Activated naive CD4-positive, alpha-beta T cell (primary cell): ENCODE measurements at places on chromosomes 4 and X.

DNA sequence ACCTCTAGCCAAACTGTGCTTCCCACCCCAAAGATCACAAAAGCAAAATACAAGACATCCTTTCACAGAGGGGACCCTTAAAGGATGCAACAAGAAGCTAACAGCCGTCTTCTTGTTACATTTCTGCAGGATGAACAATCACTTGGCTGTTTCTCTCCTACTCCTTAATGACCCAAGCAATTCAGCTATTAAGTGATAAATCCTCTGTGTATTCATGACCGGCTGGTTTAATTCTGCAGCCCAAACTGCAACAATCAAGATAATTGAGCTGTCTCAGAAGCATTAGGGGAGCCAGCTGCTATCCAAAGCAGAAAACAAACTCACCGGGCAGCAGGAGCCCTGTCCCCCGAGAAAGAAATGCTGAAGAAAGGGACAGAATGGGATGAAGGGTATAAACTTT lies 85.9 kb upstream of the ACSL4 start:
- DNase-seq, result no peak

GRCh38 chr4:40206426-40206825 lies 9.6 kb downstream of the RHOH start:
- DNase-seq, result no peak

GRCh38 chr4:86508436-86508835 lies 85.7 kb upstream of the PTPN13 start:
- DNase-seq, result no peak

DNA sequence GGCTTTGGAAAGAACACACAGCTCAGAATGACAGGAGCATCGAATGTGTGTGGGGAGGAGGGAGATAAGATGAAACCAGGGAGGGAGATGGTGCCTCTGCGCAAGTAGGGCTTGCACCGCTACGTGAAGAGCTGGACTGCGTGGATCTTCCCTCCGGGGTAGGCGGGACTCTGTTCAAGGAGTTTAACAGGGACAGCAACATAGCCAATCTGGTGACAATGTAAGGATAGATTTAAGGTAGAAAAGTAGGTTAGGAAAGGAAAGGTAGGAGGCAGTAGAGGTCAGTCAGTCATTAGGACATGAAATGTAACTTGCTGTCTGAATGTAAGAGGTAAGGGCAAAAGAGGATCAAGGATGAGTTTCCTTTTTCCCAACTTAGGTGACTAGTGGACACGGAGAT lies 152.5 kb downstream of the DCTD start:
- DNase-seq, result no peak

- DNase-seq, result no peak
These were observed 681 bp downstream of the EXOC1 start for GRCh38 chr4:55854129-55854528.

DNA sequence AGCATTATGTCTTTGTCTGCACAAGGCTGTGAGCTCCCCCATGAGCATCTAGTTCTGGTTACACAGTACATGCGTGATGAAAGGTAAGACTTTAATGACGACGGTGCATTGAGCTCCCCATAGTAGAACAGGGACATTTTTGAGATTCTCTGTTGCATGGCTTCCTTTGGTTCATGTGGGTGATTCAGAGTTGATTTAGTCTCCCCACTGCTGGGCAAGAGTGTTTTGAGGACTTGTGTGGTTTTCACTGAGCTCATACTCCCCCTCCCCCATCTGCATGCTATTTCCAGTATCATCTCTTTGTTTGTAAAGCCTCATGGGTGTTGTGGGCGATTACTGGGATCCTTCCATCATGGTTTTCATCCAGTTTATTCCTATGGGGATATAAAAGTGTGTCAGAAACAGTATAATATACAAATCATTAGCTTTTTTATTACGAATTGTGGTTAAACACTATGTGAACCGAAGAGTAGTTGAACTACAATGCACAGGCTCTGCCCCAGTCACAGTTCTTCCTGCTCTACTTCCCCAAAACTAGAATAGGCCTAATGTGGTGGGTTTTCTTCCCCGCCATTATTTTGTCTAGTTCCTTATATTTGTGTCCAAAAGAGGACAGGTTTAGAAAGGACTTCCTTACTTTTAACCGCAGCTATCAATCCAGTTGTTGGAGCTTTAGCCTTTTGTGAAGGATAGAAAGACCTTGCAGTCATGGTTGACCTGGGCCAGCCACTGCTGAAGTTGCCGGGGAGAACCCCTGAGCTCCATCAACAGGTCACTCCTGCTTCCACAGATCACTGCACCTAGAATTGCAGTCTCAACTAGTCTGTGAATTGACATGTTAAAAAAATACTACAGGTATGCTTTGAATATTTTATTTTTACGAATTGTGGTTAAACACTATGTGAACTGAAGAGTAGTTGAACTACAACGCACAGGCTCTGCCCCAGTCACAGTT lies 30.4 kb downstream of the KIT start:
- DNase-seq, result no peak

DNA sequence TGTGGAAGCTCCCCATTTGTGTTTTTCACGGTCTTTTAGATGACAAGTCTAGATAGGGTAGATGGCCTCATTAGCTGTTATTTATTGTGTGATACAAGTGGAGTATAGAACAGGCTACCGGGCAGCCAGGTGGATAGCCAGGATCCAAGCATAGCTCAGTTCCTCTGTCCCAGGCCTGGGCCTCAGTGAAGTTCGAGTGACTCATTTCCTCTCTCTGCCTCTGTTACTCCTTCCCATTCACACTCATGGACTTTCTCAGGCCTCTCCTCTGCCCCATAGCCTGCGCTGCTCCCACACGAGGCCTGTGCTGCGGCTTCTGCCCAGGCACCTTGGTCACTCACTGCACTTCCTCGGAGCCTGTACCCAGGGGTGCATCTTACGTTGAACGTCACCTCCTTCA lies 54.5 kb downstream of the TENM3 start:
- DNase-seq, result no peak

GRCh38 chr4:150244600-150244999 lies 166.4 kb downstream of the DCLK2 start:
- DNase-seq, result no peak

- no peak for DNase-seq
These were observed 115.7 kb upstream of the KIT start for GRCh38 chr4:54542119-54542438.

DNA sequence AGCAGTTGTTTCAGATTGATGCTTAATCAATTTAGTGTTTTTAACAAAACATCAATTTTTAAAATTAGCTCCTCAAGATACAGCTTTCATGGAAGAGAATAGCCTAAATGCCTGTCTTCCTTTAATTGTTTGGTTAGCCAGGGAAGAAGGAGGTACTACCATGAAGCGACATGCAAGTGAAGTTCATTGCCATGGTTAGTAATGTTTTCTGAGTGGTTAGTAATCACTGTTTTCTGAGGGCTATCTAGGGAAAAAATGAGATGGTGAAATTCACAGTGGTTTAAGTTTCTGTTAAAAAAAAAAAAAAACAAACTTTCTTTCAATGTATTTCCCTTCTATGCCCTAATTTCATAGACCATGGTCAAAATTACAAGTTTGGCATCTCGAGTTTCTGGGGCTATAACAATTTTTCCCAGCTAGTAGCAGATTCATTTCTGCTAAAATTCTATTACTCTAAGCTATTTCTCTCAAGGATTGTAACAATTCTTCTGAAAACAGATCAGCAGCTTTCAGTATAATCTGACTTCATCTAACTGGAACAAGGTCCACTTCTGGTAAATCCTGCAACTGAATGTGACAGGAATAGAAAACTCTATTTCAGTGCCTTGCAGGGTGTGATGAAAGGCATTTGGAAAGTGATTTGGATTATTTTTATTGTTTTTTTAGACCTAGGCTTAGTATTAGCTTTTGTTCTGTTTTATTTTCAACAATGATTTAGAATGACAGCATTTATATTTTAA lies 157.0 kb downstream of the PCDH18 start:
- DNase-seq, result no peak

DNA sequence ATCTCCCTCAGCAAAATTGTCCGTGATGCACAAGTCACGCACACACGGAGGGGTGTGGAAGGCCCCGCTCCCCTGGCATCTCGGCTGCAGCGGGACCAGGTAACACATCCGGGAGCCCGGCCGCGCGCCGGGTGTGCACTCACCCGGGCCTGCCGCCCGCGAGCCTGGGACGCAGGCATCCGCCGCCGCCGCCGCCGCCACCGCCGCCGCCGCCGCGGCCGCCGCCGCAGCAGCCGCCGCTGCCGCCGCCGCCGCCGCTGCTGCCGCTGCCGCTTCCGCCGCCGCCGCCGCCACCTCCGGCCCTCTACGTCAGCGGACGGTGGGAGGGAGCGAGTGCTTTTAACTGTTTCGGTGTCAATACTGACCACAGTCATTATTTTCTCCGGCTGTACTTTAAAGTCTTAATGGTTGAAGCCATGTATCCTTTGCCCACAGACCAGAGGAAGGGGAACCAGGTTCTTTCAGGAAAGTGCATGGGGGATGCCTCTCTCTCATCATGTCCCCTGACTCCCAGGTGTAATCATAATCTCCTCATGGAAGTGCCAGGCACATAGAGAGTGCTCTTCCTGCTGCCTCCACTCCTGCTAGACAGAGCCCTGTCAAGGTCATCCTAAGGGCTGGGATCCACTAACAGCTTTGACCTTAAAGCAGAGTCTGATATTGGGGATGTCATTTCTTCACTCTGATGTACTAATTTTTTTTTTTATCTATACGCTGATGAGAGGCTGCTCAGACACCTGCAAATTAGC lies 38.0 kb downstream of the MAGEE2 start:
- DNase-seq, result no peak

DNA sequence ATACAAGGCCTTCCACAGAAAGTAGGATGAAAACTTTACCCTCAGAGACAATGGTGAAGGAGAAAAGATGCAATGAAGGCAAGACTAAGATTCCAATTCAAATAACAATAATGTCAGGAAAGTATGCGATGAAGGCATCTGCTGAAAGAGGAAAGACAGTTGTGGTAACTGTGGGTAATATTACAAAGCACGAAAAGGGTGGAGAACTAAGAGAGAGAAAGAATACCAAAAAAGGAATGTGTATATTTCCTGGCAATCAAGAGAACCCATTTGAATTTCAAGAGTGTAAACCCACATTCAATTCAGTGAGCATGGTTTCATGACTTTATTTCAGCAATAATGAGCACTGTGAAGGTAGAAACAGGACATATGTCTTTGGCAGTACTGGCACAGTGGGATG lies 225.5 kb downstream of the PALLD start:
- no peak for DNase-seq
